ENCODE measurements at places on chromosomes 2 and 18. TPM values are rescaled to one million over a fixed set of nuclear protein-coding genes. Genes with fewer than 3 reads are reported as not detected.
A peak's percentile ranks its signal among the peaks of the same experiment; 100 is the strongest.

GRCh38 chr2:134501476-134502091, 217.2 kb downstream of the TMEM163 start:
- no peak for DNase-seq

DNA sequence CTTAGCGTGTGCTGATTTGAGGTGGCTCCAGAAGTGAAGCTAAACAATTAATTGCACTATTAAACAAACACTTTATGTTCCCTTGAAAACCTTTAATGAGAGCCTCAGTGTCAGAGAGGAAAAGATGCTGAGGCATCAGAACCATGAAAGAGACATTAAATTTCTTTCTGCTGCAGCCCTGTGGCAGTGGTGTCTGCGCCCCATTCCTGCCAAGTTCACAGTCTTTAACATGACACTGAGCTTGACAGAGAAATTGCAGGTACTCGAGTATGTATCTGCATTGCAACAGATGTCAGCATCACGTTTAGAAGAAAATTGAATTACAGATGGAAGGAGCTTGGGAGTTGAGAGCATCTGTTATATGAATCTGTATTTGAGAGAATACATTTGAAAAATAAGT, 111.3 kb upstream of the CREB1 start:
- DNase-seq = no peak

DNA sequence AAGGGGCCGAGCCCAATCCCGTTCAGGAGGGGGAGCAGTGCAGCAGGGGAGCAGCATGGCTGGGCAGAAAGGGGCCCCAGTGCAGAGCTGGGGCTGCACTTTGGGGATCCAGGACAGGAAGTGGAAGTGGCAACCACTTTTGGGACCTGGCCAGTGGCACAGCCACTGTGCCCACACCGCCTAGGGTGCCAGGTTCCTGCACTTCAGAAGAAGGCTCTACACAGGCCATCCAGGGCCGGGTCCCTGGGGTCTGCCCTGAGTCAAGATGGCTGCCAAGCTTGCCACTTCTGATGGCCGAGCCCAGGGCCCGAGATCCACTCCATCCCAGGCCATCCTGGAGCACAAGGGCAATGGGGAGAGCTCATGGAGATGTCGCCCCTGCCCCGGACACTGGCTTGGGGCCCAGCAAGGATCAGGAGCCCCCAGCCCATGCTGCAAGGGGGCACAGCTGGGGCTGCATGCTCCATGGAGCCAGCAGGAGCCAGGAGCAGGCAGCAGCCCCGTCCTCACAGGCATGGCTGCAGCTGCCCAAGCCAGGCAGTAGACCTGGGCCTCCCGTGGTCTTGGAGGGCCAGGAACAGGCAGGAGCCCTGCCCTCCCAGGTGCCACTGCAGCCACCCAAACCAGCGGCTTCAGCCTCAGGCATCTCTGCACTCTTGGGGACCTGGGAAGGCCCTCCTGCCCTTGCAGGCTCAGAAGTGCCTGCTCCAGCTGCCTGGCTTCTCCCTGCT, 35.0 kb upstream of the ID2 start:
- DNase-seq = no peak

GRCh38 chr2:238509903-238510302, 83.2 kb downstream of the ASB1 start:
- no peak for DNase-seq

GRCh38 chr2:88754585-88755320, 63.3 kb downstream of the RPIA start:
- peak; percentile 37 for DNase-seq

- no peak for DNase-seq
These were observed 183.0 kb downstream of the PMAIP1 start for GRCh38 chr18:60082790-60083189.

GRCh38 chr18:6644836-6645627, 84.5 kb upstream of the ARHGAP28 start:
- no peak for DNase-seq

DNA sequence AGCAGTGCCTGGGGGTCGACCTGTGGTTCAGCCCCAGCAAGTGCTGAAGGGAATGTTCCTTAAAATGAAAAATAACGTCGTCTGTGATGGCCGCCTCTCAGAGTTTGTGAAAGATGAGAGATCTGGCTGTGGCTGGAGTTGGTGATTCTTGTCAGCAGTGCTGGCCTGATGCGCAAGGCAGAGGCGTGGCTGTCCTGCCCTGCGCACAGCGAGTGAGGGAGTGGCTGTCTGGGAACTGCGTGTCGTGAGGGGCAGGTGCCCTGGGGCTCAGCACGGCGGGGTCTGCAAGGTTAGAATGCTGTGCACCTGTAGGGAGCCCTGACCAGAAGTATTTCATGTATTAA, 8.8 kb downstream of the NFATC1 start:
- no peak for DNase-seq

- no peak for DNase-seq
These were observed 190.6 kb downstream of the HAUS1 start for GRCh38 chr18:46294751-46295150.

- DNase-seq = no peak
These were observed 180.1 kb downstream of the TDRD15 start for GRCh38 chr2:21303876-21304275.

- DNase-seq = no peak
These were observed 67.3 kb downstream of the CRACDL start for GRCh38 chr2:98868548-98869271.

- peak; percentile 5 for DNase-seq
These were observed 186.5 kb upstream of the FANCL start for GRCh38 chr2:58427572-58428095.

DNA sequence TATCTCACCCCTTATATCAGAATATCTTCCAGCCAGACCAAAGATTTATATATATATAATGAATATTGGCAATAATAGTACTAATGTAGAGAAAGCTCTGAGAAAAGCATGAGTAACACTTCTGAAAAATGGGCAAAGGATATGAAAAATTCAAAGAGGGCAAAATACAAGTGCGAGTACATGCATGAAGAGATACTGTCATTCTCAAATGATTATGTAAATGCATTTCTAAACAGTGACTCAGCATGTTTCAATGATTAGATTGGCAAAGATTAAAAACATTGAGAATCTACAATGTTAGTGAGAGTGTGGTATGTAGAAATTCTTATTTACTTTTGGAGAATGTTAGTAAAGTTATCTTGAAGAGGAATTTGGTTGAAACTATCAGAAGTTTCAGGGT, 118.3 kb upstream of the NEDD4L start:
- no peak for DNase-seq

DNA sequence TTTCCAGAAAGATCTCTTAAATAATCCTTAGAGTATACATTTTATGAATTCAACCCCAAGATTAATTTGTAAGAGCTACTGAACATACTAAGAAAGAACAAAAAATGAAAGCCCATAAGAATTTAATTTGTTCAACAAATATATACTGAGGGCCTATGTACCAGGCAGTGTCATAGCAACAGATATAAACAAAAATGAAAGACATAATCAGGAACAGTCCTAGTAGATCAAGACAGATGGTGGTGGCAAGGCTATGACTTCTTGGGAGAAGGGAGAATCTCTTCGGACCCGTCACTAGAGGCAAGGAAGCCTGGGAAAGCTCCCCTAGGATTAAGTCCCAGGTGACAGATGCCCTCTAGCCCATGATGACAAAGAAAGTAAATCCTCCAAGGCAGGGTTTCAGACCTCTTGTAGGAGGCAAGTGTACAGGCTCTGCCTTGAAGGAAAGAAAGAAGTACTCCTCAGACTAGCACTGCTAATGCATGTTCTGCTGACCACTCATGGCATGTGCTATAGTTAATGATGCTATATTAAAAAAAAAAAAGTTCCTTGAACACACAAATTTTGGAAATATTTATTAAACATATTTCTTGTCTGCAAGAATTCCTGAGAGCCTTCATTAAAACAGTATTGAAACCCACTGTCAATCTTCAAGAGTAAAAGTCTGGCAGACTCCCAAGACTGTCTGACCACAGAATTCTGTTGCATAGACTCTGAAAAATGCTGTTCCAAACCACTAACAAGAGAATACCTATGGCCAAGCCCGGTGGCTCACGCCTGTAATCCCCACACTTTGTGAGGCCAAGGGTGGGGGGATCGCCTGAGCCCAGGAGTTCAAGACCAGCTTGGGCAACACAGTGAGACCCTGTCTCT, 31.5 kb downstream of the NOL10 start:
- DNase-seq = no peak

- DNase-seq = no peak
These were observed 21.2 kb downstream of the TRAF3IP1 start for GRCh38 chr2:238341536-238341935.

DNA sequence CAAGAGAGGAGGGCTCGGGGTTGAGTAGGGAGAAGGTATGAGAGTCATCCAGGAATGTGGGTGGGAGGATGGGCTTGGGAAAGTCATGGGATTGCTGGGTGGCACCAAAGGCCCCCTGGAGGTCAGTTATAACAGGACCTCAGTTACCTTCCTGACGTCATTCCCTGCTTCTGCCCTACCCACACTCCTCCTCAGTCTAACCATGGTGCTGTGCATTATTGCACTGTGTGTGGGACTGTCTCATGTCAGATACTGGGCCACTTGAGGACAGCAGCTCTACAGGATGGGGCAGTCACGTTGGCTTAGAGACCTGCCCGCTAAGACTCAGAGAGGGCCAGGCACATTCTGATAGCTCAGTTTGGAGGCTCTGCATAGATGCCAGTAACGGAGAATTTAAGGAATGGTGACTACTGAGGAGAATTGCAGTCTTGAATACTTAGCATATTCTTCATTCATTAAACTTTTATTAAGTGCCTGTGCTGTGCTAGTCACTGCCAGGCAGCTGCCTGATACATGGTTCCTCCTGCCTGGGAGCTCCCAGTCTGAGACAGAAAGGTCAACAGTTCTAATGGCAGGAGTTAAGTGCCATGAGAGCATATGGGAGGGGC, 90.5 kb downstream of the LAMA3 start:
- no peak for DNase-seq

DNA sequence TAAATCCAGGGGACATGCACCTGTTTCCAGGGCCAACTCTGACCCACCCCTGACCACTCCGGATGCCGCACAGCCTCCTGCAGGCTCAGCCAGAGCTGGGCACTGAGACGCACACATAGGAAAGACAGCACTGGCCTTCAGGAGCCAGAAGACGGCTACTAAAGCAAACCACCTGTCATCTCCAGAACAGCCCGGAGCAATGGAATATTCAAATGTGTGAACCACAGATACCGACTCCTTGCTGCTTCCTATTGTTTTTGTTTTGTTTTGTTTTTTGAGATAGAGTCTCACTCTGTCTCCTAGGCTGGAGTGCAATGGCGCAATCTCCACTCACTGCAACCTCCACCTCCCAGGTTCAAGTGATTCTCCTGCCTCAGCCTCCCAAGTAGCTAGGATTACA, 94.0 kb downstream of the LAMA1 start:
- no peak for DNase-seq

- DNase-seq = peak; percentile 64
These were observed 21.9 kb downstream of the PELI1 start for GRCh38 chr2:64122358-64122757.

DNA sequence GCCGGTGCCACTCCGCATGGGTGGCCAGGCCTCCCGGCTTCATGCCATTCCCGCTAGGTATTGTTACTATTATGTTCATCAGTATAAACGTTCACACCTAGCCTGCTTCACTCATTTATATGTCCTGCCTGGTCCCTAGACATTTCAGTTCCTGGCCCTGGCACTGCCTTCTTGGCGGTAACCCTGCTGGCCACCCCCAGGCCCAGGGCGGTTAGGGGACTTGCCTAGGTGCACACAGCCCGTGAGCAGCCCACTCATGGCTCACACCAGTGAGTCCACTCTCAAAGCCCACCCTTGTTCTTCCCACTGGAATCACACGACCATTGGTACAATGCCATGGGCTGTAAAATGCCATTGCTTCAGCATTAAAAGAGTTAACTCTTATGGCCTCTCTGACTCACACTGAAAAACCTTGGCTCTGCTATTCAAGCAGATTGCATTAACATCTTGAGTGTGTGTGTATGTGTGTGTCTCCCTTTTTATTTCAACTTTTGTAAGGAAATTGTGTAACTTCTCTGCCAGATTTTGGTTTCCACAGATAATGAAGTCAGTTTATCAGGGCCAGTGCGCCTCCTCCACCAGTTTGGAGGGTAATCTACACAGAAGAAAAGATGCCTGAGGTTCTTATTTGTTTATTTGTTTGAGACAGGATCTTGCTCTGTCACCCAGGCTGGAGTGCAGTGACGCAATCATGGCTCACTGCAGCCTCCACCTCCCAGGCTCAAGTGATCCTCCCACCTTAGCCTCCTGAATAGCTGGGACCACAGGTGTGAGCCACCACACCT, 74.2 kb downstream of the RAB31 start:
- no peak for DNase-seq

DNA sequence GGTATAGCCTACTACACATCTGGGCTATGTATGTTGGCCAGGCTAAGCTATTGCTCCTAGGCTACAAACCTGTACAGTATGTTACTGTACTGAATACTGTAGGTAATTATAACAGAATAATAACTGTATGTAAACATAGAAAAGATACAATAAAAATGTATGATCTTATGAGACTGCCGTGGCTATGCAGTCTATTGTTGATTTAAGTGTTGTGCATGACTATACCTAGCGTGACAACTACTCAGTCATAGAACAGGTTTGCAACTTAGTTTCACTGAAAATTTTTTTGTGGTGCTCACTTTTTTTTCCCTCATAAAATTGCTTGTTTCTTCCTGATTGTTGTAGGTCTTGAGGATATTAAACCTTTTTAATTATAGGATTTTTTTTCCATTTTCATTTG, 25.9 kb downstream of the KCMF1 start:
- no peak for DNase-seq

DNA sequence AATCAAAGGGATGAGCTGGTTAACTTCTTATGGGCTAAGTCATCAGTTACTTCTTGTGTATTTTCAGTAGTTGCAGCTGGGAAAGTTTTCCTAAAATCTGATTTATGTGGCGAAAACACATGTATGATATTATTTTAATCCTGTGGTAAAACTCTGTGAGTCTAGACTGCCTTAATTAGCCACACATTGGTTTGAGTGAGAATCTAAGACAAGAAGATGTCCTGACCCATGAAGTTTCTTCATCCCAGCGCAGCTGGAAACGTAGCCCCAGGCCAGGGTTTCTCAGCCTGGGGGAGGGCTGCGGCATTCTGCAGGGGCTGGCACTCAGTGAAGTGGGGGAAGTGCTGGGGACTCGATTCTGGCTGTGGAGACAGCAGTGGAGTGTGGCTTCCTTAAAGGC, 44.7 kb upstream of the INHBB start:
- no peak for DNase-seq

- no peak for DNase-seq
These were observed 218.6 kb downstream of the SH3RF3 start for GRCh38 chr2:109347626-109348025.

GRCh38 chr2:181954538-181954883, 31.1 kb upstream of the PPP1R1C start:
- DNase-seq = no peak

DNA sequence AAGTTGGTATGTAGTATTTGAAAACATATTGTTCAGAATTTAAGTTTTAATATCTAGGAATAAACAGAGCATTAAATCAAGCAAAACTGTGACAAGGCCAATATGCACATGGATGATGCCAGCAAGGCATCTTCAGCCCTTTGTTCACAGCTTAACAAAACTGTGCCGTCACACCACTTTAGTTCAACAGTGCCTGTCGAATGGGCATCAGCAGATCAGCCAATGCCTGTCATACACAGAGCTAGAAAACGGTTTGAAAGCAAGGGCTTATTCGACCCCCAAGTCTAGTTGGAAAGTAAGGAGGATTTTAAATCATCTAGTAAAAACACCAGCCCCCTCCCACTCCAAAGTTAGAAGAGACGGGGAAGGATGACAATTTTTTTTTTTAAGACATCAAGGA, 16.7 kb downstream of the ZEB2 start:
- no peak for DNase-seq

The MZT2B gene
- 152 TPM for total RNA-seq

The CDH7 gene
- not detected for total RNA-seq

The KCNJ3 gene
- total RNA-seq = 0.58 TPM

The RAB10 gene
- total RNA-seq = 64.1 TPM

The ARHGAP25 gene
- 207 TPM for total RNA-seq

The EGR4 gene
- total RNA-seq = 0.30 TPM

The ROCK1 gene
- total RNA-seq = 102 TPM
